Stimulated activated CD8-positive, alpha-beta memory T cell treated with anti-CD3 and anti-CD28 coated beads, Interleukin-7, amount 100 ng/mL, for 1 hour (primary cell): ENCODE measurements at places on chromosomes 6 and 20.

DNA sequence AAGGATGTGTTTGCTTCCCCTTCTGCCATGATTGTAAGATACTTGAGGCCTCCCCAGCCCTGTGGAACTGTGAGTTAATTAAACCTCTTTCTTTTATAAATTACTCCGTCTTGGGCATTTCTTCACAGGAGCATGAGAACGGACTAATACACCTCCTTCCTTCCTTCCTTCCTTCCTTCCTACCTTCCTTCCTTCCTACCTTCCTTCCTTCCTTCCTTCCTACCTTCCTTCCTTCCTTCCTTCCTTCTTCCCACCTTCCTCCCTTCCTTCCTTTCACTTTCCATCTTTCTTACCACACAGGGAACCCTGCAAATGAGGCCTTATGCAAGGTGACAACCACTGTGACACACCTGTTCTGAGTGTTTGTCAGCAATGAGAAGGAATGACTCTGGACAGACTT, 141.3 kb upstream of the EXOC2 start:
- no peak for DNase-seq

GRCh38 chr20:675453-676314, at the start of gene SCRT2:
SCRT2 (minus strand) TSS chr20:675802; CDS start chr20:675601, 201 bp downstream.
- DNase-seq, result peak; percentile 30

GRCh38 chr6:69232911-69233448, 563.8 kb downstream of the LMBRD1 start:
- DNase-seq, result no peak

DNA sequence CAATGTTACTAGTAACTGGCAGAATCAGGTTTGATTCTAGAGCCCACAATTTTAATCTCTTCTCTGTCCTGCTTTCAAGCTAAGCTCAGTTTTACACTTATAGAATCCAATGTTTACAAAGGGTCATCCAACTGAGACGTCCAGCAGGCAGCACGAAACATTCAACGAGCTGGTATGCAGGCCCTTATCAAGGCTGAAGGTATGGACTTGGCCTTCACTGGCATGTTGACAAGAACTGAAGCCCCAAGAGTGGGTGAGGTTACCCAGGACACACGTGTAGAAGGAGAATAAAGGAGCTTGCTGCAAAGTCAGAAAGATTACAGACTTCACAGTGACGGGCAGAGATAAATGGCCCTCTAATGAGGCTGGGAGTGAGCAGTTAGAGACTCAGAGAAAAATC, 187.4 kb downstream of the KIF16B start:
- DNase-seq, result no peak

DNA sequence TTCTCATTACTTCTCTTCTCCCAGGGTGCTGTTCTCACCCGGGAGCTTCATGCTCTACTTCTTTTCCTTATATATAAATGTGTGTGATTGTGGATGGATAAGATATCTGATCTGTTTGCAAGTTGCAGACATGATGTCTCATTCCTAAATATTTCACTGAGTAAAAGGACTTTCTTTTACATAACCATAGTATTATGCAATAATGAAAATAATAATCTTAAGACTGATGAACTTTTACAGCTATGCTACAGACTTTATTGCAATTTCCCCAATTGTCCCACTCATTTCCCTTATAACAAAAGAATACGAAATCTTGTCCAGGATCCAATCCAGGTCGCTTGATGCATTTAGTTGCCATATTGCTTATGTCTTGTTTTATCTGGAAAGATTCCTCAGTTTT, 284.5 kb upstream of the JAG1 start:
- no peak for DNase-seq

- DNase-seq, result peak; percentile 81
Observed at GRCh38 chr20:3795511-3796468, at the start of gene CDC25B. CDC25B (plus strand) TSS chr20:3796310; CDS start chr20:3796532, 222 bp downstream.

DNA sequence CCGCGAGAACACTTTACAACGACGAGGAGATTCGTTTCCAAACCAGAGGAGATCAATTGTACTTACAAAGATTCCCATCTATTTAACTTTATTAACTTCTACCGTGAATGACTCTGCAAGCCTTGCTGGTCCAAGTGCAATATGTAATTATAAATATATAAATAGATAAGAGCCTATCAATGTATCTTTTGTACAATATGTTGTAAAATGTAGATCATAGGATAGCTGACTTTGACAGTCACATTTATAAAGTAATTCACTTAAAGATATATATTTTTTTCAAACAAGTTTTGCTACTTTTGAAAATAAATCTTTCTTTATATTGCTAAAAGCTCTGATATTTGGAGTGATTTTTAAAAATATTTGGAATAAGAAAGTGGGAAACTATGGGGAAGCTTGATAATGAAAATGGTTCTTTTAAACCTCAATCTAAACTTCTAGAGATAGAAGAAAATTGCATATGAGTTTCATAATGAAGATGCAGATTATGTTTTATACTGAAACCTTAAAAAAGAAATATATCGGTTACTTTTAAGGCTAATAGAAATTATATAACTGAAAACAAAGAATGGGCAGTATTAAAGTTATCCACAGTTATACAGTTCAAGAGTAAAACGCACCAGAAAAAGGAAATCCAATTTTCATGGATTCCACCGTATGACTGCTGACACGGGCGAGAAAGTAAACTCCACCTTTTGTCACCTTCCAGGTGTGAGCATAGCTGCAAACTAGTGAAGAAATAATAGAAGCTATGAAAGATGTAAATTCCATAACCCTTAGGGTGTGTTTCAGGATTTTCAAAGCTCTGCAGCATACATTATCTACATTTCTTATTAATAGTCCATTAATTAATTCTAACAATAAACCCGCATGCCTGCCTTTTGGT, 3.3 kb downstream of the TCF21 start:
- DNase-seq, result no peak

DNA sequence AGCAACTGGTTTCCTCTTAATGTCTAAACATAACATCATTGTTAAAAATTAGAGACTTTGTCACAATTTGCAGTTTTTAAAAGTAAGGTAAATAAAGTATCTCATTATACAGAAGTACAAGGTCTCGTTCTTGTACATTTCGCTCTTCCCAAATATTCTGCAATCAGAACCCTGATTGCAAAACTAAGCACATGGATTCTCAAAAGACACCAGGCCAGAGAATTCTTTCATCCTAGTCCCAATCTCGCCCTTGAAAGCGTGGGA, 355 bp upstream of the AKAP7 start:
- DNase-seq, result no peak

GRCh38 chr6:170276369-170277057, 14.4 kb downstream of the DLL1 start:
- no peak for DNase-seq

DNA sequence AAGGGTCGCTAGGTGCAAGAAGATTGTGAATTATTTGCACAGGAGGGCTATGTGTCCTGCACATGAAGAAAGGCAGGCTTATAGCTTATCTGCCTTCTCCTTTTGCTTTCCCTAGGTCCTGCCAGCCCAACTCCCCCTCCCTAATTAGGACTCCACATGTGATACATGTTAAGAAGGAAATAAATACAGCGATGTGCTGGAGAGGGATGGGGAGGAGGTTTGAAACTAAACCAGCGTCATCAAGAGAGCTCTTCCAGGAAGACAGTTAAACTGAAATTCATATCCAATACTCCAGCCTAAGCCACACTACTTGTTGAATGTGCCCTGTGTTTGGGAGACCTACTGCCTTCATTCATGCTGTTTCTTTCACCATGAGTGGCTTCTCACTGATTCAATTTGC, 34.9 kb upstream of the UTRN start:
- DNase-seq, result no peak

GRCh38 chr20:19333563-19333962, 121.1 kb downstream of the SLC24A3 start:
- no peak for DNase-seq

DNA sequence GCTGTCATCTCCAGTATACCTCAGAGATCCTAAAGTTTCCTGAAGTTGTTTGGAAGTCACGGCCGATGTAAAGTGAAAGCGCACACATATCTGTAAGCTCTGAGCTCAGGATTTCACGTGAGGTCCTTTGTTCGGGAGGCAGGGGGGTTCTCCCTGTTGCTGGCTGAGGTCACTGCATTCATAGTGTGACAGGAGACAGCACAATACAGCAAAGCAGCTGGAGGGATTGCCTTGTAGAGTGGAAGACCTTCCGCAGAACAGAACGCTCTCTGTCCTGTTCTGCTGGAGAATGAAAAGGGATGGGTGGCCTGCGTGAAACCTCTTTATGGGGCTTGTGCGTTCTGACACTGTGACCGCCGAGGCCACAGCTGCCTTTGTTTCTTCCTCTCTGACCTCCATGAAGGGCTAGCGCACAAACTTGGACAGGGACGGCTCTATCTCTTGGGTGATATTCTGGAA, 13.4 kb upstream of the SERPINB1 start:
- DNase-seq, result no peak

DNA sequence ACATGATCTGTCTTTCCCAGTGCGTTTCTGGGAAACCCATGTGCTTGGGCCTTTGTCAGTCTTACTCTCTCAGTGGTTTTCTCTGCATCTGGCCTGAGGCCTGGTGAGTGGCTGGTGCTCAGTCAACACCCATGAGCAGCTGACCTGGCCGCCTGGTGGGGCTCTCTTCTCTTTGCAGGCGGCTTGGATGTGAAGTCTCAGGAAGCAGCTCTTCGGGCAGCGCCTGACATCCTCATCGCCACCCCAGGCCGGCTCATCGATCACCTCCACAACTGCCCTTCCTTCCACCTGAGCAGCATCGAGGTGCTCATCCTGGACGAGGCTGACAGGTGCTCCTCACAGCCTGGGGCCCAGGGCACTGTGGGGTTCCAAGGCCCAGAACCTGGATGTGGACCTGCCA, 10.8 kb downstream of the DDX27 start:
- DNase-seq, result no peak

DNA sequence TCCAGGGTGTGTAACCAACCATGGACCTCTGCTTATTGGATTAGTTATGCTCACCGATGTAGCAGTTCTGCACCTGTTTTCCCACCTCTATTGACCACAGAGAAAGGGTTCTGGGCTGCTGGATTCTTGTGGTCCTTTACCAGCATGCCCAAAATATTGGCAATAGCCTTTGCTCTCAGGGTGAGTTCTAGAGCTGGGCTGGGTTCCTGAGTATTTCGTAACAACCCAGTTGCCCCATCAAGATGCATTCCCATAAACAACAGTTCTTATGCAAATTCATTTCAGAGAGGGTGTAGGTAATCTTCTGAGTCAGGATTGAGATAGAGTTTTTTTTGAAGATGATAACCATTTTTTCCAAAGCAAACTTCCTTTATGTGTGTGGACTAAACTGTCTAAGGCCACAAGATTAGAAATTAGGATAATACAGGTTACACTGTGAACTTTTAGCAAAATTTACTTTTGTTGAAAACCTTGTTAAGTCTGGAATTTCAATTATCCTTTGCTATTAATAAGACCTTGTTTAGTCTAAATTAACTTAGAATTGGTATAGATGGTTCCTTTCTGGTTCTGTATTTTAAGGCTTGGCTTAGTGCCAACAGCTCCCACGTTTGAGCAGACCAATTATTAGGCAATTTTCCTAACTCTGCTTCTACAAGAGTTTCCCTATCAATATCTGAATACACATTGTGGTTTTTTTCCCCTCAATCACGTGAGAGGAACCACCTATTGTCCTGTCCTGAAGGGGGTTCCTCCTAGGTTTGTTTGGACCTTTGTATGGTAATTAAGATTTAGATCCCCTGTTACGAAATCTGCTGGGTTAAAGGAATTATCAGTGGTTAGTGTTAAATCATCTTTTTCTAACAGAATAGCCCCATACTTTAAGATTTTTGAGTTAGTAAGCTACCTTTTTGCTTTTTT, 46.1 kb downstream of the TBX18 start:
- no peak for DNase-seq

- DNase-seq, result no peak
Observed at GRCh38 chr20:15655295-15655874, 917.9 kb downstream of the KIF16B start.

DNA sequence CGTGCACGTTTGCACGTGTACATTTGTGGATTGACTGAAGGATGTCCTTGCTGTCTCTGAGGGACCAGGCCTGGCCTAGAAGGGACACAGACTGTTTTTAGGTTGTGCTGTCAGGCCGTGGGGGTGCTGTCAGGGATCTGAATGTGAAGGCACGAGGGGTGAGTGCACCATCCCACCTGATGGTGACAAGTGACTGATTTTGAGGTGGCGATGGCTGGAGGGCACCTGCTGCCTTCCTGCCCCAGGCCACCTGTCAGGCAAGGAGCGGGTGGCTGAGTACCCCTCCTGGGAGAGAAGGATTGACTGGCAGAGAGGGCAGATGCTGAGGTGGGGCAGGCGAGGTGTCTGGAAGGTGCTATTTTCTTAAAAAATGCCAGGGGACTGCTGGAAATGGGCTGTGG, 1.2 kb downstream of the RAB44 start:
- no peak for DNase-seq

- DNase-seq, result no peak
Observed at GRCh38 chr6:7523922-7524321, 17.5 kb upstream of the DSP start.

DNA sequence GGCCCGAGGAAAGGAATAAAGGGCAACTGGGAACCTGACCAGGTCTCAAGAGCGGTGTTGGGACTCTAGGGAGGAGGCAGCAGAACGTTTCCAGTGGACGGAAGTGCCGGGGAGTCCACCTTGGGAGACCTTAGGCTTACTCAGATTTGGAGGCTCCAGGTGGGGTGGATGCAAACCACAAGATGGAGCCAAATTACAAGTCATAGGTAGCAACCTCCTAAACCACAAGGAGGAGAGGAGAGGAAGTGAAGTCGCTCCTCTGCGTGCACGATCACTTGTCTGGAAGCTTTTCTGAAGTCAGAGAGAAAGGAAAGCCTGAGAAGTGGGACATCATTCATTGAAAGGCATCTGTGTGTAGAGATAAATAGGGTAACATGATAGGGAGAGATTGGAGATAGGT, 9.3 kb downstream of the HLA-DOA start:
- no peak for DNase-seq

- DNase-seq, result no peak
Observed at GRCh38 chr20:54469952-54470351, 5.4 kb upstream of the DOK5 start.

- DNase-seq, result no peak
Observed at GRCh38 chr6:89989742-89990141, 95.5 kb downstream of the GJA10 start.

DNA sequence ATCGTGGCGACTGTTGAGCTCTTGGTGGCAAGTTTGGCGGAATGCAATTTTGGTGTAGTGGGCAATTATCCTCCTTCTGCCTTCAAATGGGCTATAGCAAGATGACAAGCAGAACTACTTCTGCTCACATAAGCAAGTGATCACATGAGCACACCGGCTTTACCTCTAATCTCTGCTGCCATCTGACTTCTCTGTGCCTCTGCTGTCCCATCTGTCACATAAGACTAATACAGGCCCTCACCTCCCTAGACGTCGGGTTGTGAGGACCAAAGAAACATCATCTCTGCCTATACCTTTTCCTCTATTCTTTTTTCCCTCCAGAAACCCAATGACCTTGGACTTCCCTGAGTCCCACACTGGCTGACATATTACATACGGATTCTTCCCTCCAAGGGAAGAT, 13.3 kb upstream of the WTAP start:
- no peak for DNase-seq

GRCh38 chr20:21395666-21396598, 1.4 kb downstream of the NKX2-4 start:
- no peak for DNase-seq
